ENCODE measurements at places on chromosomes 12 and 14.

DNA sequence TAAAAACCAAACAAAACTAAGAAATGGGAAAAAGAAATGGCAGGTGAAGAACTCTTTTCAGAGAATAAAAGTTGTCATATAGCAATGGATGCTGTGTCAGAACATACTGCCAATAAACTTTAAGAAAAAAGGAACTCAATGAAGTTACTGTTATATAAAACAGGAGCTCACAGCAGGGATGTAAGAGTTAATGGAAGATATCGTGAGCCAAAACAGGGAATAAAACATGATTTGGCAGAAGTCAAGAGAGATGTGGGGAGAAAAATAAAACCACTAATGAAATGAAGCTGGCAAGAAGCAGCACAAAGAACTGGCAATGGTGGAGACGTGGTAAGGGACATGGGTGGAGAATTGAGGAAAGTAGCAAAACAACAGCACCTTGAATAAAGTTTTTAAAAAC, 61.0 kb downstream of the TAOK3 start:
- DNase-seq: no peak

DNA sequence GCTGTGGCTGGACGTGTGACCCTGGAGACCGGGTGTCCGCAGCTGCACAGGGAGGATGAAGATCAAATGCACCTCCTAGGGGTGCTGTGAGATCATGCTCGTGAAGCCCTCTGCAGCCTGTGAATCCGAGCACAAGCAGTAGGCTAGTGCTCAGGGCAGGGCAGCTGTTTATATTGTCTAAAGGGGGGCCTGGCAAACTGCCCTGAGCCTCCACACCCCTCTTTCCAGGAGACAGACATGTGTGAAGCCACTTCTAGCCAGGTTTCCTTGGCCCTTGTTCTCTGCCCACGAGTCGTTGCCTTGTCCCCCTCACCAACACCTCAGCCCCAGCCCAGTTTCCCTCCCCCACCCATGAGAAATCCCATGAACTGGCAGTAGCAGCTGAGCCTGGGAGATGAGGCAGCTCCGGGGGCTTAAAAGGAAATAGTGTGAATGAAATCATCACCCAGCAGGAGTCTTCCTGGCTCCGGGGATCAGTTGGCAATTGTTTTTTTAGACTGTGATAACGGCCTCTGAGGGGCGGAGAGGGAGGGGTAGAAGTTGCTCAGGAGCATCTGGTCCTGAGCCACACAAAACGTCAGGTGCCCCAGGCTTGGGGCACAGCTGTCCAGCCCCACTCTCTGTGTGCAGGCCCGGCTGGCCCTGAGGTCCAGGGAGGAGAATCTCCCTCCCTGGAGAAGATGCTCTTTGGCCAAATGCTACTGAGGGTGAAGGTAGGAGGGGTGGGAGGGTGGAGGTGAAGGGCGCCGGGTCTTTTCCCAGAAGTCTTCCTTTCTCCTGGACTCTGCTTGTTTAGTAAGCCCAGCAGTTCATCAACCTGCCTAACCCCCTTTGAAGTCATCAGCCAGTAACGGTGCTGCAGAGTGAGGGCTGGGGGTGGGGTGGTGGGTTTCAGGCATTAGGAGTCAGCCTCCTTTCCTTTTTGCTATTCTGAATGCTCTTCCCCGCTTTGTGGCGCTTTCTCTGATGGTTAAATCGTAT, 4.0 kb downstream of the FGF6 start:
- no peak for DNase-seq

DNA sequence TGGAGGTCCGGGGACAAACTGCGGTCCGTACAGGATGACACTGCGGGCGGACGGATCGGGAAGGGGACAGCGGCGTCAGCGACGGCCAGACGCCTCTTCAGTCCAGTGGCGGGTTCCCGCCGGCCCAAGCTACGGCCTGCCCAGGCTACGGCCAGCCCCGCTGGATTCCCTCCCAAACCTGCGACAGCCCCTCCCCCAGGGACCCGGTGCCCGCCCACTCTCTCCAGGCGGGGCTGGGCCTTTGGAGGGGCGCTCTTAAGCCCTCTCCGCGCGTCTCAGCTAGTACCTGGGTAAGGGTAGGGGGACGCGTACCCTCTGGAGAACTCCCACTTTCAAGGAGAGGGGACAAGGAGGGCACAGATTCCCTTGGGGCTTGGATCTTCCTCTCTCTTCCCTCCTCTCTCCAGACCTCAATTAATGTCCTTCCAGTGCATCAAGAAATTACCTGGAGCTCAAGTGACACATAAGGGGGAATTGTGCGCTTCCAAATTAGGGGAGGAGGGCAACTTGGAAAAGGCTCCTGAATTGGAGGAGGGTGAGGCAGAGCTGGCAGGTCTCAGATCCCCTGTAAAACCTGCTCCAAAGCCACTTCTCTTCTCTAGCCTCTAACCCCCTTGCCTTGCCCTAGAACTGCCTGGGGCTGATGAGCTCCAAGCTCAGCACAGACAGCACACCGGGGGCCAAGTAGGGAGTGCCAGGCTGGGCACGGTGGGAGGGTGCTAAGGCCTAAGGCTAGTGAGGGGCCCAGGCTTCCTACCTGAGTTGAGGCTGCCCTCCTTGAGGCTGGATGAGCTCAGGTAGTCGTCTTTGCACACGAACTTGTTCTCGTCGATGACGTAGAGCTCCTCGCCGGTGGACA, 3.1 kb downstream of the LHX5 start:
- DNase-seq: no peak

- no peak for DNase-seq
Observed at GRCh38 chr12:57461276-57461916, 1.8 kb downstream of the GLI1 start.

DNA sequence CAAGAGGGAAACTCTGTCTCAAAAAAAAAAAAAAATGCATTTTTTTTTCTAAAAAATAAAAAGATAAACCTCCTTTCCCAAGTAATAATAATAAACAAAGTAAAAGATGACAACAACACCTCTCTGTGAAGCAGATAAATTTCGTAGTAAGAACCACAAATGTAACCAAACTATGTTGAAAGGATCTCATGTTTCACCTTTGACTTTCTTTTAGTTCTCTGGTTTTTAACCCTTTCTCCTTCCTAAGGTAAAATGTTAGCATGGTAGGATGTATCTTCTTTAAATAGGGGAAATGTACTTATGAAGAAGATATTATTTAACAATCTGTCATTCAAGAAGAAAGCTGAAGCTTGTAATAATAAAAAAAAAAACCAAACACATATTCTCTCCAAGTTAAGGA, 1.8 kb upstream of the KLHL42 start:
- no peak for DNase-seq

- no peak for DNase-seq
Observed at GRCh38 chr12:104064842-104065427, 604 bp downstream of the HCFC2 start.

- no peak for DNase-seq
Observed at GRCh38 chr14:99672506-99673304, 11.4 kb upstream of the CYP46A1 start.

DNA sequence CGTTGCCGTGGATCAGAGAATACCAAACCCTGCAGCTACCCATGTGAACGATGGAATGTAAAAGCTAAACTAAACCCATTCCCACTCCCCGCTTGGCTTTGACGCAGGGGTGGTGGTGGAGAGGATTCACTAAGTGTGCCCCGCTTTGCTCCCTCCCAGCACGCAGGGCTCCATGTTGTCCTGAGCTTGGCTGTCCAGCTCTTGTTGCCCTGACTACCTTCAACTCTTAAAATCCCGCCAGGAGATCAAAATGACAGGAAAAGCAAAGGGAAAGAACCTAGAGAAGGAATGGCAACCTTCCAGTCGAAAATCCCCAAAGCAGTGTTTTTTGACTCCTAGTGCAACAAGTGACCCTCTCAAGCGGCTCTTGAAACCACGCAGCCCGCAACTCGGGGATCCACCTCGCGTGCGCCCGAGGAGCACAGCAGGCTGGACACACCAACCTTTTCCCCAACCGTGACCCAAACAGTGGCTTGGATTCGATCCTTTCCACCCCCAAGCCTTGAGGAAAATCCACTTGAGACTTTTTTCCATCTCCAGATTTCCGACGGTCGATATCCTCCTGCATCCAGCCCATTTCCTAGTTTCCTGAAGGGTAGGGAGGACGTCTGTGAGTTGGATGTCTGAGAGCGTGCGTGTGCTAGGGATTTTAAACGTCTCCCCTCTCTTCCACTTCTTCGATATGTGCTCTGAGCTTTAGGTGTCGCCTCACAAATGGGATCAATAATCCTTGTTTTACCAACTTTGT, 1.4 kb downstream of the SYT10 start:
- no peak for DNase-seq

DNA sequence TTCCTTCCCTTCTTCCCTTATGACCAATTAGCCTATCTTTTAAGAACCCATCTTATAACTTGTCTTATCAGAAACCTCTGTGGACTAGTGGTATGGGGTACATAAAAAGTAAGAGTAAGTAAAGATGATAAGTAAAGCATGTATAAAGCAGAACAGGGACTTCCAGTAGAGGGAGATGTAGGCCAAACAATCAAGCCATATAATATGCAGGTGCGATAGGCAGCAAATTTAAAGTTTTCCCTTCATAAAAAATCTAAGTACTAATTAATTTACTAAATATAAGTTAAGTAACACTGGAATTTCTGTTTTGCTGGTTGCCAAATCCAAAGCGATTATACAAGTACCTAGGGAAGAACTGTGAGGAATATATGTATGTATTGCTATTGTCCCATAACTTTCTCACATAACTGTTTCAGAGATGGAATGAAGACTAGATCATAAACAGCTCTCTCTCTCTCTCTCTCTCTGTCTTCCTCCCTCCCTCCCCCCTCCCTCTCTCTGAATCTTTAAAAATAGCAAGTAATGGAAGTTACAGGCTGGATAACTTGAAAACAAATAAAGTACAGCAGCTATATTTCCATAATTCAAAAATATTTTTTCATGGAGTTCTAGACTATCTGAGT, 25.7 kb downstream of the METTL25 start:
- DNase-seq: no peak

DNA sequence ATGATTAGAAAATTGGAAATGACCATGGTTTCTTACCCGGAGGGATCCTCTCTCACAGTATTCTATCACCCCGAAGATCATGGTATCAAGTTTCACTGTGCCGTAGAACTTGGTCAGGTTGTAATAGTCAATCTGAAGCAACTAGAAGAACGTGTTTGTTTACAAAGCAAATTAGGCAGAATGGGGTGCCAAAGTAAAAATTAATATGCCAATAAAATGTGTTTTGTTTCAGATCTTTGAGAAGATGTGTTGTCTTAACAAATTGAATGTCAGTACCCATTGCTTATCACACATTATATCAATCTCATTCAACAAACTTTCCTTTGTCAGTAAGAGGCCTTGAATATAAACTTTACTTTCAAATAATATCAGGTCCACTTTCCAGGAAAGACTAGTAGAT, 45.0 kb downstream of the GUCY2C start:
- no peak for DNase-seq

- DNase-seq: no peak
Observed at GRCh38 chr12:19499030-19499429, 59.7 kb downstream of the AEBP2 start.

All from HS-27A (cell line).